ENCODE measurements at places on chromosomes 13 and 19.

DNA sequence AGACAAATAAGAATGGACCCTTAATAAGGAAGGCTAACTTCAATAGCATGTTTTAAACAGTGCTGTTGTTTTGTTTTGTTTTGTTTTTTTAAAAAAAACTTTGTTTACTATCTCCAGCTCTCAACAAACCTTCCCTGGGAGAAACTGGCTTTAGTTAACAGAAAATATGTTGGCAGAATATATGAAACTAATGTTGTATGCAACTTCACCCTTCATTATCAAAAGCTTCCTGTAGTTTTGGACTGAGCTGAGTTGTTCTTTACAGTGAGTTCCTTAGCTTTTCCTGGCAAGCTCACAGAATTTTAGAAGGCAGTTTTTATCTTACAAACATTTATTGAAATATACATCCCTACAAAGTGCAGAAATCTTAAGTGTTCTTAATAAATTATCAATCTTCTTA is 2480.7 kb upstream of the PCDH20 start:
- no peak for DNase-seq

- no peak for DNase-seq
Observed at GRCh38 chr13:51666374-51666773, 82.1 kb downstream of the WDFY2 start.

DNA sequence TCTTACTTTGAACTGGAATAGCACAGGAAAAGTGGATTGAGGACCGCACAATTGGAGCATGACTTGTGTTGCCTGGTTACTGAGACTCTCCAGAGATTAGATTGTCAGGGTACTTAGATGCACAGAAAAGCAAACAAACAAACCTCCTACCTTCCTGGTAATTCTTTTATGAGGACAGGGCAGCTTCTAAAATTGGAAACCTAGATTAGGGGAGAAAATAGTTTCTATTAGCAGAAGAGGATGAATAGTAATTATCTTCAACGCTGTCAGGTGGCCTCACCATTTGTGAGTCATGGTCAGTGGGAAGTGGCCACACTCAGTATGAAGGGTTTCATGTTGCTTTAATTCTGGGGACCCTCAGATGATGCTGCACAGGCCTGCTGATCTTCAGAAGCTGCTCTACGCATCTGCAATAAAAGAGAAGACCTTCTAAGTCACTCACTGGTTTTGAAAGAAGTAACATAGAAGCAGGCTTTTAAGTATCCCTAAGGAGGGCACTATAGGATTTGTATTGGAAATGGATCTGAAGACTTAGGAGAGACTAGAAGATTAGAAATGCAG is 106.8 kb downstream of the LACC1 start:
- DNase-seq: no peak

- no peak for DNase-seq
Observed at GRCh38 chr19:34380639-34381241, 15.7 kb downstream of the GPI start.

DNA sequence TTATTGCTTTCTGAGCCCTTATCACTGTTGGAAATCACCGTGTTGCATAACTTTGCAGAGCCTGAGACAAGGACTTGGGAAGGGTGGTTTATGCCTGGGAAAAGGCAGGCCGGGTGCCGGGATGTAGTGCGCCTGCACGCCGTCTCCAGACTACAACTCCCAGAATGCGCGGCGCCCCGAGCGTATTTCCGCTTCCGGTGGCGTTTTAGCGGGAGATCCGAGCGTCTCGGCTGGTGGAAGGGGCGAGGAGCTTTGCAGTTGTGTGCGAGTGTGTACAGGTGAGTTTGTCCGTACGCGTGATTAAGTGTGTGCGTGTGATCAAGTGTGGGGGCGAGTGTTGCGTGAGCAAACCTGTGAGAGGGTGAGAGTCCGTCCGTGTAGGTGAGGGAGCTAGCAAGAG is 75.4 kb downstream of the PEG3 start:
- DNase-seq: peak; percentile 60

DNA sequence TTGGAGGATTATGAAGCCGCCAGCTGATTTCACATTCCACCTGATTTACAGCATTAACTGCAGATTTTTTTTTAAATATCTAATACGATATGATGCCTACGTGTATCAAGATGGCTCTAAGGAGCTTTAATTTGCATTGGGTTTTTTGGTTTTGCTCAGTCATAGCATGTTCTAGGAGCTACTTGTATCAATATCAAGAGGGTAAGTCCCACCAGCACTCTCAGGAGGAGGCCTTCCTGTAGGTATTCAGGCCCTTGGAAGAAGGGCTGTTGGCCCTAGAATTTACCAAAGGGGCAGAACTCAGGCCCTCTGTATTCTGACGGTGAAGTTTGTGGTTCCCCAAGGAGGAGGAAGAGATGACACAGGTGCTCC is 97.2 kb upstream of the IPO5 start:
- DNase-seq: no peak

GRCh38 chr13:104832231-104832630 is 1703.2 kb downstream of the EFNB2 start:
- DNase-seq: no peak

- DNase-seq: no peak
Observed at GRCh38 chr19:31120952-31121351, 228.3 kb downstream of the TSHZ3 start.

- DNase-seq: no peak
Observed at GRCh38 chr13:25372284-25373081, 709 bp downstream of the ATP8A2 start.

DNA sequence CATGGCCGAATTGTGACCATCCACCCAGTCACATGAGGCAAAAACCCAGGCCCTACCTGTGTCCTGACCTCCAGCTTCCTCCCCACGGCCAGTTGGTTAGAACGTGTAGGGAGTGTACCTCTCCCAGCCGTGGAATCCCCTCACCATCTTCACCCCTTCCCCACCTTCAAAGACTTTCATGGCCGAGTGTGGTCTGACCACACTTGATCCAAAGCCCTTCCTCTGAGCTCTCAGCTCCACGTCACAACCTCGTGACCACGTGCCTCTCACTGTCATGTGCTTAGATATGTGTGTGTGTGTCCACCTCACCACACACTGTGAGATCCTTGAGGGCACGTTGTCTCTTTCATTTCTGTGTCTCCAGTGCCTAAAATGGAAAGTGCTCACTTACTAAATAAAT is 48.6 kb upstream of the UBE2L5 start:
- peak; percentile 67 for DNase-seq

GRCh38 chr13:51532736-51533197 is 51.5 kb upstream of the WDFY2 start:
- DNase-seq: no peak

DNA sequence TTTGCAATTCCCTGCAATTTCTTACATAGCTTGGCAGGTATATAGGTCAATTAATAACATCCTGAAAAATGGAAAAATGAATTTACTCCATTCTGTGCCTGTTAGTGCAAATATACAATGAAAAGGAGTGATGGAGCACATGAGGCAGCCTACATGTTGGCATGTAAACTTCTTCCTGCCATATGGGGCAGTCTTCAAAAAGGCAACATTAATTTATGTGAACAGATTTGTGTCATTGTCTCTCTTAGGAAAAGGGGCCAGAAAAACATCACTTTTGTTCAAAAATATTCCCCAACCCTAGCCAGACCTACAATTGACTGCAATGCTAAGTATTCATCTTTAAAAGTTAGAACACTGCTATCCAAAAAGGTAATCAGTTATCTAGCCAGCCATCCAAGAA is 332.2 kb downstream of the TBC1D4 start:
- DNase-seq: no peak

DNA sequence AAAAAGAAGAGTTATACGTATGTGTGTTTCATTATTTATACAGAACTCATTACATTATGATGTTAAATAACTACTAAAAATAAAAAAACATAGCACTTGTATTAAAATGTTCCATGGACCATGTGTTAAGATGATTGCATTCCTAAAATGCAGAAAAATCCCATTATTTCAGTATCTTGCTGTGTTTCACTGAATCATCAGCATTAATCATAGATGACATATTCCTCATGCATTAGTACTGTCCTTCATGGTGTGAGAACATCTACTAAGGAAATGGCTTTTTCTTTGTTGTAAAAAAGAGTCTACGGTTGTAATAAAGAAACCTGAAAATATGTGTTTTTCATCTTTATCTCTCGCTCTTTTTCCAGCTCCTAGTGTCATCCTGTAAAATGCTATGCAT is 416.5 kb downstream of the FGF14 start:
- no peak for DNase-seq

- no peak for DNase-seq
Observed at GRCh38 chr13:47100214-47100853, 203.5 kb upstream of the HTR2A start.

- DNase-seq: peak; percentile 95
Observed at GRCh38 chr13:48975856-48976575, at the start of gene FNDC3A. Gene FNDC3A, plus strand, starts transcription at chr13:48975912. Its CDS starts 30,279 bp downstream, at chr13:49006191.

DNA sequence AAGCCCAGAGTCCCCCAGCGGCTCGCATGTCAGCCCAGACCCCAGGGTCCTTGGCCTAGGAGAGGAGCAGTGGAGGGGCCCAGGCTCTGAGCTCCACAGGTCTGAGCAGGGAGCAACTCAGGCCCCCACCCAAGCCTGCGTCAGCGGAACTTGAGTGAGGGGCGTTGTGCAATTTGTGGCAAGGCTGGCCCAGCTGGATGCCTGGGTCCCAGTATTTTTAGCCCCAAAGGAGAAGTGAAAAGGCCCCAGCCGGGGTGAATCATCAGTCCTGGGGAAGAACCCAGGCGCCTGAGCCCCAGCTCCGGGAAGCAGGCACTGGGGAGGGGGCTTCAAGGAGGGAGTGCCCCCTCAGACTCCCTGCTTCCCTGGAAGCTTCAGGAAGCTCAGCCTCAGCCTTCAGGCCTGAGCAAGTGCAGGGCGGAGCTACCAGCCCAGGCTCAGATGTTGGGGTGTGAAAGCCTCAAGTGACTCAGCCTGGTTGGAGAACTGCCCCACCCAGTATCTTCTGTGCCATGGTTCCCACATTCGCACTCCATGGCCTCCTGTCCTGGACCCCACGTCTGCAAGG is 7.2 kb downstream of the MED29 start:
- peak; percentile 81 for DNase-seq

GRCh38 chr13:19927117-19927748 is 31.3 kb upstream of the ZMYM2 start:
- no peak for DNase-seq

DNA sequence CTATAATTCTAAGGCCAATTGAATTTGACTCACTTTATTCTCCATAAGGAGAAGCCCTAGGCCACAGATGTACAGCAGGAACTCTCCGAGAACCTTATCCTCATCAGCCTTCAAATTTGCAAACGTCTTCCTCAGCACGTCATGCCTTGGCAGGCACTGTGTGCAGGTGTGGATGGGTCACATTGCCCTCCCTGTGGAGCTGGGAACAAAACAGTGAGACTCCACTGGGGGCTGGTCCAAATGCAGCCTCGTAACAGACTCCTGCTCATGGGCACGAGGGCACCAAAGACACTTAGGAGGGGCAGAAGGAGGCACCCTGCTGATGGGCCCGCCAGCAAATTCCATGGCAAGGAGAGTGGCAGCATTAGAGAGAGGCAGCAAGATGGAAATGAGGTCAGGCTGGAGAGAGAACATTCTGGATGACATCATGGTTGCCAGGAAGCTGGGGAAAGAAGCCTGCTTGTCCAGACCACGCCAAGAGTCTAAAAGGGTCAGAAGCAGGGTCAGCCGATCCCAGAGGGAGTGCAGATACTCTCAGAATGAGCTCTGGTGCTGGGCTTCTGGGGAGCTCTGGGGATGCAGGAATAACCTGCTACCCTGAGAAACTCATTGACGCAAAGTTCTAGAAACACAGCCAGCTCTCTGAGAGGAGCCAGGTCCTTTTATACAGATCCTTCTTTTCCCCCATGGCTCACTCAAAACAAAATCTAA is 242.2 kb downstream of the B3GLCT start:
- no peak for DNase-seq

GRCh38 chr13:98349731-98350305 is 172.7 kb upstream of the RNF113B start:
- no peak for DNase-seq

DNA sequence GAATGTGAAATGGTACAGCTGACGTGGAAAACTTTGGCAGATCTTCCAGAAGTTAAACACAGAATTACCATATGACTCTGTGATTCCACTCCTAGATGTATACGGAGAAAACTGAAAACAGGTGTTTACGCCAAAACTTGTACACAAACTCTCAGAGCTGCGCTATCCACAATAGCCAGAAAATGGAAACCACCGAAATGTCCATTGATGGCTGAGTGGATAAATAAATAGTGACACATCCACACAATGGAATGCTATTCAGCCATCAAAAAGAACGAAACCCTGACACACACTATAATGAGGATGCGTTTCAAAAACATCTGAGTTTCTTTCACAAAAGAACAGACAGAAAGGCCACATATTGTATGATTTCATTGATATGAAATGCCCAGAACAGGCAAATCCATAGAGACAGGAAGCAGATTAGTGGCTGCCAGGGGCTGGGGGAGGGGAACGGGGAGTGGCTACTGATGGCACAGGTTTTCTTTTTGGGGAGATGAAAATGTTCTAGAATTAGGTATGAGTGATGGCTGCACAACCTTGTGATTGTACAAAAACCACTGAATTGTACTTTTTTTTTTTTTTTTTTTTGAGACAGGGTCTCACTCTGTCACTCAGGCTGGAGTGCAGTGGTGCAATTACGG is 33.0 kb downstream of the IL12RB1 start:
- peak; percentile 34 for DNase-seq

DNA sequence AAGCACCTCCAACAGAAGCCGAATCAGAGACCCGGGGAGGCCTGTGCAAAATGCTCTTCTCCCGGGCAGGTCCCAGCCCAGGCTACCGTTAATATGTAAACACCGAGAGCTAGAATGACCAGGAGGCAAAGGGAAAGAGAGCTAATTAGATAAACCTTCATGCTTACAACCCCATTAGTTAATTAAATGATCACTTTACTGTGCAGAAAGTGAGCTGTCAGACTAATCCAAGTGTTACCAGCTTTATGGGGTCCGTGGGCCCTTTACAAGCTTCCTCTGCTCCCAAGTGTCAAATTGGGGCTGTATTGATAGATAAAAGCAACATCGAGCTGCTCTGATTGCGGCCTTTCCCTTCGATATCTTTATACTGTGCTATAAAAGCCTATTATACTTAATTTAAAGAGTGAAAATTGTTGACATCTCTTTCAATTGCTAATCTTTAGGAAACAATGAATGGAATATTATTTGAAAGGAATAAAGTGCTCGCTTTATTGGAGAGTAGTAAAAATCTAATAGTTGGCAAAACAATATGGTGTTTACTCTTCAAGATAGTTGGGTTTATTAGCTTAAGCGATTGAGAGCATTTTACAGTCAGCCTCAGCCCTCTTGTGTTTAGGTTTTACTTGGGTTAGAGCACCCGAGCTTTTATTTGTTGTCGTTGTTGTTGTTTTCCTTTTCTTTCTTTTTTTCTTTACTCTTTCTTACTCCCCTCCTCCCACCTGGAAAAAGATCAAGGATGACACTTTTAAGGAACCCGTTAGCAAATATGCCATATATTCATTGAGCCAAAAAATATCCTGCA is 189.3 kb upstream of the GPR12 start:
- no peak for DNase-seq
